ENCODE measurements at places on chromosomes 1 and 21.

- DNase-seq, result peak; percentile 2
Observed at GRCh38 chr1:78760858-78761257, 111.2 kb downstream of the IFI44 start.

GRCh38 chr1:208631506-208631905, 387.3 kb upstream of the PLXNA2 start:
- DNase-seq, result no peak

DNA sequence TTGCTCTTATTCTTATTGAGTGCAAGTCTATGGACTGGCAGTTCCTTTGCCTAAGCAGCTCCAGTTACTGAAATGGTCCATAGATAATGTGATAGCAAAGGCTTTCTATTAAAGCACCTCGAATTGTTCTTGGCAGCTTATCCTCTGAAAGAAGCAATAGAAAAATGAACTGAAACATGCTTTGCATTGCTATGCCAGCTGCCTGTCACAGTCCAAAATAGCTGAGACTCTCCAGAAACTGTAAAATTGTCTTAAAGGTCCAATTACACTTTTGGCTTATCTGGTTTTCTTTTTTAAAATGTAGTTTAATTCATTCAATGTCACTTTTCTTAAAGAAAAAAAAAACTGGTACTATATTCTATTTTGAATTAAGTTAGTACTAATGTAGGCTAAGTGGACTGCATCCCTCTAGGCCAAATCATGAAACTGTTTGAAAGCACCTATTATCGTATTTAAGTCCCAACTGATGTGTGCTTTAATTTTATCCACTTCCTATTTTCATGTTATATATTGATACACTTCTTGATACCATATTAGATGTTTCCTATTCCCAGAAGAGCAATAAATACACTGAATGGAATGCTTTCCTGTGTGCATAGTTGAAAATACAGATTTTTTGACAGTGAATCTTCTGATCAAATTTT, 208.0 kb upstream of the DEPDC1 start:
- peak; percentile 1 for DNase-seq

GRCh38 chr1:47415728-47416318, at the start of gene FOXE3:
Gene FOXE3, plus strand, starts transcription at chr1:47416285. Its CDS starts 31 bp downstream, at chr1:47416316.
- DNase-seq, result no peak

DNA sequence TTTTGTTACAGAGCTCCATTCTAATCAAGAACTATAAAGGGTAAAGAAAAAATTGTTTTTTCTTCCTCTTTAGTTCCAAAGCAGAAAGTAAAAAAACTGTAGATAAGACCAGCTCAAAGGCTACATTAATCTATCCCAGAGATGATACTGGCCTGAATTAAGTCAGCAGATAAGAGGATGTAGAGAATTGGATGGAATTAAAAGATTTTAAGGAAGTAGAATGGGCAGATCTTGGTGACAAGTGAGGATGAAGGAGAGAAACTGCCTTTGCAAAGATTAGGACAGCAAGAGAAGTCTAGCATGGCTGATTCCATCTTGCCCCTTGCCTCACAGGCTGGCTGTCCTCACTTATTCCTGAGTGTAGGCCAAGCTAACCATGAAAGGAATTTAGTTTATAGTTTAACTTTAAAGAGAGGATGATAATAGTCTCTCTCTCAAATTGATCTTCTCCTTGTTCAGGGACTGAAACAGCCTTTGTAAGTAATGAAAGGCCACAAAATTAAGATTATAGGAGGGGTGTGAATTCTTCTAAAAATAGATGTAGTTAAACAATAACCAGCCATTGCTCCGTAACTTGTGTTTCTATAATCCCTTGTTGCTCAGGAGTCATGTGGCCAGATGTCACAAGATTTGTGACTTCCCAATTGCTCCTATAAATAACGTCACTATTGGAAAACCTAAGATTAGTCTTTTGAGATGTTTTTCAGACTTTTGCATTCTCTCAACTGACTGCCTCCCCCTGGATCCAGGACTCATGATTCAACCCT, 265.0 kb upstream of the USP24 start:
- DNase-seq, result no peak

GRCh38 chr1:75265792-75266191, 131.6 kb downstream of the LHX8 start:
- peak; percentile 71 for DNase-seq

DNA sequence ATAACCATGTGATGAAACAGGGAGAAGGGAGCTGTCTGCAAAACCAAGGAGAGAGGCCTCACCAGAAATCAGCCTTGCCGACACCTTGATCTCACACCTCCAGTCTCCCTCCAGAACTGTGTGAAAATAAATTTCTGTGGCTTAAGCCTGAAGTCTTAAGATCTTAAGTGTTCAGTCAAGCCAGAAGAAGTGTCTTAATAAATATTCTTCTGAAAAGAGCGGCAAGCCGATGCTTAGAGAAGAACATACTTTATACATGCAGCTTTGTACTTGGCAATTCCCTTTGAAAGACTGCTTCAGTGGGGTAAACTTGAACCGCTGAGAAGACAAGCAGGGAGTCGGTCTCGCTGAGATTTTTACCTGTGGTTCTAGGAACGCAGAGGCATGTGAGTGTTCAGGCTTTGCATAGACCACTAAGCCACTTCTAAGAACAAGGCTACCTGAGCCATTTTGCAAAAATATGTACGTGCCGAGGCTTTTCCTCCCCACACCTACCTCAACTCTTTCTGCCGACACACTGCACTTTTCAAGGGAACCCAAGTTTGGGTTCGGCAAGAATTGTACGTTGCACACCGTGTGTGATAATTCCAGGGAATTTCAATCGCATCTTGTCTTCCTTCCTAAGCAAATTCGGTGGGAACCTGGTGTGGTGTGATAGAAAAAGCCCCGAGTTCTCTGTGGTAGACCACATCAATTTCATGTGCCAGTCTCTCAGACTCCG, 3.4 kb downstream of the RUNX1 start:
- DNase-seq, result no peak

DNA sequence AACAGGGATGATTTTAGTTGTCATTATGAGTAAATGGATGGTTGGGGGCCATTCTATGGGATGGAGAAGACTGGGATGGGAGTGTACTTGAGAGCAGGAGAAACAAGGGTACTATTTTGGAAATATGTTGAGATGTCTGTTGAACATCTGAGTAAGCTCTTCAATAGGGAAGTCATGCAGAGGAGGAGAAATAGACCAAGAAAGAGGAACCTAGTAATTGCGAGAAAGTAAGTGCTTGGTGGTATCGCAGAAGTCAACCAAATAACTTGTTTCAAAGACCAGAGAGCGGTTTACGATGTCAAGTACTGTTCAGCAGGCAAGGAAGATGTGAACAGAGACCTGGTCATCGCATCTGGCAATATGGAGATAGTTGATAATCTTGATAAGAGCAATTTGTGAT, 22.4 kb upstream of the CHRM3 start:
- no peak for DNase-seq

- DNase-seq, result no peak
Observed at GRCh38 chr21:30838536-30838935, 9.0 kb upstream of the KRTAP7-1 start.

Data from adipocyte (in vitro differentiated cells).